AG08395 (cell line): ENCODE measurements at places on chromosomes 1 and 21.
A peak's percentile ranks its signal among the peaks of the same experiment; 100 is the strongest.

- no peak for DNase-seq
Measured at GRCh38 chr21:45578176-45578801, 36.0 kb upstream of the SLC19A1 start.

GRCh38 chr1:20137604-20138003 is 1.5 kb upstream of the PLA2G2F start:
- DNase-seq = no peak

DNA sequence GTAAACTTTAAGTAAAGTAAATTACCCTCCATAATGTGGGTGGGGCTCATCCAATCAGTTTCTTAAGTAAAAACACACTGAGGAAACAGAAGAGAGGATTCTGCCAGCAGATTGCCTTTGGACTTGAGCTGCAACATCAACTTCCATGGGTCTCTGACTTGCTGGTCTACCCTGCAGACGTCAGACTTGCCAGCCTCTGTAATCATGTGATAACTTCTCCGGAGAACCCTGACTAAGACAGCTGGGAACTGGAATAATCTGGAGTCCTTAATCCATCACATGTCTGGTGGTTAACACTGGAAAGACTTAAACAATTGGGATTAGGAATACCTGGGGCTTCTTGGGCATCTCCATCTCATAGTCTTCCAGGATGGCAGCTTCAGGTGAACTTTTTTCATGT is 13.2 kb upstream of the CEP350 start:
- DNase-seq = no peak

DNA sequence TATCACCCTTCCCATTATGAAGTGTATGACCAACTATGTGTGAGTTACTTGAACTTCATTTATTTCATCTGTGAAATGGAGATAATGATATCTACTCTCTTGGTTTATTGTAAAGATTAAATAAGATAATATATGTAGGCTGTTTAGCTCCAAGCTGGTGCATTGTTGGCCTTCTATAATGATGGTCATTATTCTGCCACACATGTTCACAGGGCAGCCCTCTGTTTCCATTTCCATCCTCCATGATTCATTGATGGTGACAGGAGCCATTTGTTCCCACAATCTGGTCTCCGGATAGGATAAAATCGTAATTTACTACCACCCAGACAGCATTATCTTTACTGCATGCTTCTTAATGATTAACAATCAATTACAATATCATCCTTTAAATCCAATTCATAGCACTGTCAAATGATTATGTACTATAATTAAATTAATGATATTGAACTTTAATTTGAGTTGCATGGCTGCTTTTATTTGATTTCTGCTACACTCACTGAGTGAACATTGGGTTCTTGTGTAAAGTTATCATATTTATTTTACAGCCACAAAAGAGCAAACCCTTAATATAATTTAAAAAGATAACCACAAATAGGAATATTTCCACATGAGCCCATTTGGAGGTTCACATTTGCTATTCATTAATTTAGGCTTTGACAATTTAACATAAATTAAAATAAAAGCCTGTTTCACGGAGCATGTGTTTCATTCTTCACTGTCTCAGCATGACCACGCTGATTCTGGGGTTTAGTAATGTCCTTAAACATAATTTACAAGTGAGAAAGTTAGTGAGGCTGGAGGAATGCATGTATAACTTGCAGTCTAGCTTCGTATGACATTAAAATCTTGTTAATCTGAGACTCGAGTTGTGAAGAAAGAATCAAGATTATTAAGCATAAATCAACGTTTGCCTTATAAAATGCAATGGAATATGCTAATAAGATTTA is 596.4 kb upstream of the ZRANB2 start:
- DNase-seq = no peak

DNA sequence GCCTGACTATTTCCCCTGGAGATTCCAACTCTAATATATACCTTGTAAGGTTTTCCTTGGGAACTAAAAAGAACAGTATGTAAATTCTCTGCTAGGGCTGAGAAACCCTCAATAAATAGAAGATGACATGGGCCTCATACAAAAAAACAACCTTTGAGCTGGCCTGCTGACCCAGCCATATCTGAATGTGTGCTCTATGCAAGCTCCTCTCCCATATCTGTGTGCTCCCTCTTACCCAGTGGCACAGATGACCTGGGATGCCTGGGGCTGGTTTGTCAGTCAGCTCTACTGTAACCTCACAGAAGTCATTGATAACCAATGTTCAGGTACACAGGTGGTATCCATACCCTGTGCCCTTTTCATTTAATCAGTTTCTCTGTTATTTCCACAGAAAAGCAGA is 329.2 kb downstream of the SEC16B start:
- DNase-seq = no peak

DNA sequence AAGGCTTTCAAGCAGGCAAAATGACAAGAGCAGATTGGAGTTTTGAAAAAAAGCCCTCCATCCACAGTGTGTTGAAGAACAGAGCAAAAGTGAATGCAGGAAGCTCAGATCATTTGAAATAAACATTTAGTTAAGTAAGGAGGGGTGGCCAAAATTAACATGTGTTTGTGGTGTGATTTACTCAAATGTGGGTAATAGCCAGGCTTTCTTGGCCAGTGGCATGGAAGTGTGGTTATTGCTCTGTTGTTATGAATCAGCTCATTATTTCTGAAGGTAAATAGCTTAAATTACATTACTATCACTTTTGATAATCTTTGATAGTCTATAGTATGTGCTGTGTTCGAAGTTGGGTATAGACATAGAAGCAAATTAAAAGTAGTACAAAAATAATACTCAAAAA is 485.9 kb downstream of the LMO4 start:
- DNase-seq = no peak

DNA sequence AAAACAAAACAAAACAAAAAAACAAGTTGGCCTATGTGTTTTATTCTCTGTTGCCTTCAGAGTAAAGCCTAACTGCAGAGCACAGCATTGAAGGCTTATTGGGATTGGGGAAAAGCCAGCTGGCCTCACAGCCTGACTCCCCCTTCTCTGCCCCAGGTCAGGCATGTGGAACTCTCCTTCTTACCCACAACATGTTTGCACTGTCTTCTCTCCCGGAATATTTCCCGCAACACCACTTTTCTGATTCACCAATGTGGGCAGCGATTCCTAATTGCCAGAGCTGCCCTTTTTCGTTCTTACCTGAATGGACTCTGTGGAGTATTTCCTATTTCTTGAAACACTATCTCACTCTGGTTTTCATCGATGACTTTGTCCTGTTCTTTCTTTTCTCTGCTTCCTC is 2.8 kb upstream of the TARBP1 start:
- no peak for DNase-seq

DNA sequence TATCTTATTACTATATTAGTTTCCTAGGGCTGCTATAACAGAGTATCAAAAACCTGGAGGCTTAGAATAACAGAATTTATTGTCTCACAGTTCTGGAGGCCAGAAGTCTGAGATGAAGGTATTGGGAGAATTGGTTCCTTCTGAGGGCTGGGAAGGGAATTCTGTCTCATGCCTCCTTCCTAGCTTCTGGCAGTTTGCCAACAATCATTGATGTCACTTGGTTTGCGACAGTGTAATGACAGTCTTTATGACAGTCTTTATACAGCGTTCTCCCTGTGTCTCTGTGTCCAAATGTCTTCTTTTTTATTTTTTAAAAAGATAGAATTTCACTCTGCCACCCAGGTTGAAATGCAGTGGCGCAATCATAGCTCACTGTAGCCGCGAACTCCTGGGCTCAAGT is 15.8 kb upstream of the CENPF start:
- DNase-seq = no peak

- DNase-seq = no peak
Measured at GRCh38 chr1:206508130-206508889, 979 bp downstream of the RASSF5 start.

DNA sequence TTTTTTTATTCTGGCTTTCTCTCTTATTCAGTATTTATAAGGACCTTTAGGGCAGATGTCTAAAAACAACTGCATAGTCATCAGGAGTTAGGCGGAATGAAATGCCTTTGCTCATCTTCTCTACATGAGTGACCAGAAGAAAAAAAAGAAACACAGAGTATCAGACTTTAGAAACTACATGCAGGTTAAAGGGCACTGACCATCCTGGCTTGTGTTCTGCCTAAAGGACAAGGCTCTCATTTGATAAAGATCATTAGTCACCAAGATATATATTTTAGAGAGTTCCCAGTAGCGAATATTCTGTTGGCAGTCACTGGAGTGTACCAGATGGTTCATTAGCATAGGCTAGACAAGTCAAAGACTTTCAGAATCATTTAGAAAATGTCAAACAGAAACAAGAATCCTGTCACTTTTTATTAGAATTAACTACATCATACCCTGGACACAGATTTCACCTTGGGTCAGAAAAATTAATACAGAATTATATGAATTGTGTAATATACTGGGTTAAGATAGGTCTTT is 145.6 kb downstream of the NR5A2 start:
- no peak for DNase-seq

DNA sequence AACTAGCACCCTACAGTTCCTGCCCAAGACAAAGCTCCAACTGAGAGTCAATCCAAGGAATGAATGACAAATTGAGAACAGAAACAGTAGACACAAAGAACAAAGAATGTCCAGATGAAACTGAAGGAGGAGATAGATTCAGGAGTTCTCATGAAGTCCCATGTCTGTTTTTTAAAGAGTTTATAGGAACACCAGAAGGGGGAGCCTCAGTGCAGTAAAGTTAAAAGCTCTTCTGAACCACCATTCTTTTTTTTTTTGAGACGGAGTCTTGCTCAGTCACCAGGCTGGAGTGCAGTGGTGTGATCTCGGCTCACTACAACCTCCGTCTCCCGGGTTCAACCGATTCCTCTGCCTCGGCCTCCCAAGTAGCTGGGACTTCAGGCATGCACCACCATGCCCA is 323.6 kb downstream of the MRPL39 start:
- peak; percentile 48 for DNase-seq

GRCh38 chr1:70874063-70874462 is 173.6 kb downstream of the PTGER3 start:
- DNase-seq = no peak

GRCh38 chr1:110706621-110707020 is 31.9 kb upstream of the KCNA3 start:
- no peak for DNase-seq

GRCh38 chr1:196114193-196114592 is 494.0 kb downstream of the KCNT2 start:
- peak; percentile 12 for DNase-seq

- DNase-seq = no peak
Measured at GRCh38 chr1:239718997-239719628, 332.7 kb downstream of the CHRM3 start.
